ENCODE measurements at places on chromosomes 16 and 17.

- no peak for DNase-seq
Observed at GRCh38 chr17:42277342-42277712, 1.1 kb upstream of the STAT5B start.

GRCh38 chr16:27326738-27327585, 13.2 kb downstream of the IL4R start:
- peak; percentile 65 for DNase-seq

DNA sequence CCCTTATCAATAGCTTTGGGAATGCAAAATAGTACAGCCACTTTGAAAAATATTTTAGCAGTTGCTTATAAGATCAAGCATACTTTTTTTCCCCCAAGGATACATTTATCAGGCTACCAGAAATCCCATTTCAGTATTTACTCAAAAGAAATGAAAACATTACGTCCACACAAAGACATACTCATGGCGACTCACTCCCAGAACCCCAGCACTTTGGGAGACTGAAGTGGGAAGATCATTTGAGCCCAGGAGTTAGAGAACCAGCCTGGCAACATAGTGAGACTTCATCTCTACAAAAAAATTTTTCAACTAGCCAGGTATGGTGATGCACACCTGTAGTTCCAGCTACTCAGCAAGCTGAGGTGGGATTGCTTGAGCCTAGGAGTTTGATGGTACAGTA, 5.9 kb downstream of the SKA2 start:
- DNase-seq: no peak

GRCh38 chr17:36117505-36118382, 14.1 kb downstream of the CCL4 start:
- peak; percentile 80 for DNase-seq

- DNase-seq: no peak
Observed at GRCh38 chr16:78097548-78097947, 1.9 kb upstream of the WWOX start.

- no peak for DNase-seq
Observed at GRCh38 chr17:72135546-72136325, 14.9 kb downstream of the SOX9 start.

- no peak for DNase-seq
Observed at GRCh38 chr16:67897231-67897630, 4.2 kb downstream of the PSKH1 start.

GRCh38 chr17:20992416-20992815, 50.4 kb downstream of the USP22 start:
- DNase-seq: no peak
